ENCODE measurements at places on chromosomes 4 and X.
A peak's percentile ranks its signal among the peaks of the same experiment; 100 is the strongest.

GRCh38 chr4:156493858-156494257 is 477.7 kb downstream of the PDGFC start:
- DNase-seq: no peak

DNA sequence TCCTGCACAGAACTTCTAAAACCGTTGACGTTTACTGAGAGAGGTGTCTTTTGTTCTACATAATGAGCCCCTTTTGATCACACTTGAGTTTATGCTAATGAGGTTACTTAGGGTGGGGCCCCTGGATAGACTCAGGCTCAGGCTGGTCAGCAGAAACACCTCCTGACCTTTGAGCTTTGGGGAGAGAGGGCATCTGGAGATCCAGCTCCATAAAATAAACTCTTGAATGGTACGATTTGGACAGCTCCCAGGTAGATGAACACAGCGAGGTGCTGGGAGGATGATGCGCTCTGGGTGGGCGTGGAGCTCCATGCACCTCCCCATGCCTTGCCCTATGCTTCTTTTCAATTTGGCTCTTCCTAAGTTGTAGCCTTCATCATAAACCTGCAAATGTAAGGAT is 52.0 kb downstream of the ENOPH1 start:
- no peak for DNase-seq

DNA sequence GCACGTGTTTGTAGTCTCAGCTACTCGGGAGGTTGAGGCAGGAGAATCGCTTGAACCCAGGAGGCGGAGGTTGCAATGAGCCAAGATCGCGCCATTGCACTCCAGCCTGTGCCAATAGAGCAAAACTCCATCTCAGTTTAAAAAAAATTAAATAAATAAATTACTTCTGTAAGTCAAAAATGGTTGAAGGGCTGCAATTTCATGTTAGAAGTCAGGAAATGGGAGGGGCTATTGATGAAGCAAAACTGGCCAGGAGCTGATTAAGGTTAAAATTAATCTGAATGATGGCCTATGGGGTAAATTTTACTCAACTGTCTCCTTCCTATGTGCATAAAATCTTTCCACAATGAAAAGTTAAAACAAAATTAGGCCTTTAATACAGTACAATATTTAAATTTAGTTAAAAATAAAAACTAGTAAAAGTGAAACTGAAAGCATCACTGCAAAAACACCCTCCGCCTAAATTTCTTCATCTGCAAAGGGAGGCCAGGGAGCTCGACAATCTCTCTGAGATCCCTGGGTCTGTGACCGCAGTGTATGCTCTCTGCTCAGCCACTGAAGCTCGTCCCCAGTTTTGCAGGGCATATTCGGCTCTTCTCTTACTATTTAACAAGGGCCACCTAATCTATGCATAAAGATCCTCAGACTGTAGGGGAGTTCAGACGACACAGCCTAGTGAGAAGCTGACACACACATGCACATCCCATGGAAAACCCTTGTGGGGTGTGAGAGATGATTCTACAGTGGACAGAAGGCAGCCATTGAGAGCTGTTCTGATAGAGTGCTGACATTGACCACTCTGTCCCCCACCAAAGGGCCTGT is 57.2 kb downstream of the IRF2 start:
- DNase-seq: no peak

DNA sequence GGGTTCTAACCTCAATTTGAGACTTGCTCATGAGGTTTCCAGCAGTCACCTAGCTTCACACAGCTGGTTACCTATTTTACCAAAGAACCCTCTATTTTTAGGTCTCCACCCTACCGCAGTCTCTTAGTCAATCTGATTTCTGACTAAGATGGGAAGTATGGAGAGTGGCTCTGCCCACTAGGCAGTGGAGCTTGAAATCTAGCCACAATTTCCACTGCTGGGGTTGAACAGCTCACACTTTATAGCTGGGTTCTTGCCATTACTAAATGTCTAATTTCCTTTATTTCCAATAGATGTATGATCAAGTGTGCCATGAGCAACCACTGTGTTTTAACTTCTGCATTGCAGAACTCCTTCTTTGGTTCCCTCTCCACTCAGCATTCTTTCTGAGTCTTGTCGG is 43.1 kb downstream of the GASK1B start:
- DNase-seq: no peak

DNA sequence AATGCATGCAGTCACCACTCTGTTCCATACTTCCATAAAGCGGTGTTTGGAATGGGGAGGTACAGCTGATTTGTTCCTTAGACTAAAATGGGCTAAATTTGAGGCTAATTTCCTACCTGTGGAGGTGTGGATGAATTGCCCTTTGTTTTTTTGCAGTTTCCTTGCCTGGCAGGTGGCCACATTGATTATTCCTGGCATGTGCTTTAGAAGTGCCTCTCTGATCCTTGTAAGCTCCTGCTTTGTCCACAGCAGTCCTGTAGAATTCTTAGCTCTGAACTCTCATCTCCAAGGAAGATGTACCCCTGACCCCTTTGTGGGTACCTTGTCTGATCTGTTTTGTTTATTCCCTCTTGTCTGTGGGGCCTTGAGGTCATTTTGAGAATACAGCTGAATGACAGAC is 136.8 kb downstream of the ADGRL3 start:
- DNase-seq: no peak

GRCh38 chrX:76183289-76184049 is 10.6 kb downstream of the PBDC1 start:
- DNase-seq: no peak

DNA sequence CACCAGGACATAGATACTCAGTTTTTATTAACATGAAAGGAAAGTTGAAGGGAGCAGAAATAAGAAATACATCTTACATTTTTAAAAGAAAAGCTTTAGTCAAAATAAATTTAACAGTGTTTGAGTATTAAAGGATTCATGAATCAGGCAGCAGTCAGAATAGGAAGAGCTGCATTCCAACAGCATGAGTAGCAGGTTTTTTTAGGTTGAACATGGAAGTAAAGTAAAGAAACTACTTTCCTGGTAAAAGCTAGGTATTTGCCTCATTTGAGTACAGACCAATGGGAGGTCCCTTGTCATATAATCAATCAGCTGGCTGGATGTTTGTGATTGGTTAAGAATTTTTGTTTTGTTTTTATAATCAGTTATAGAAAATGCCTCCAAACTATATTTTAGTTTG is 645.9 kb upstream of the INTU start:
- no peak for DNase-seq

DNA sequence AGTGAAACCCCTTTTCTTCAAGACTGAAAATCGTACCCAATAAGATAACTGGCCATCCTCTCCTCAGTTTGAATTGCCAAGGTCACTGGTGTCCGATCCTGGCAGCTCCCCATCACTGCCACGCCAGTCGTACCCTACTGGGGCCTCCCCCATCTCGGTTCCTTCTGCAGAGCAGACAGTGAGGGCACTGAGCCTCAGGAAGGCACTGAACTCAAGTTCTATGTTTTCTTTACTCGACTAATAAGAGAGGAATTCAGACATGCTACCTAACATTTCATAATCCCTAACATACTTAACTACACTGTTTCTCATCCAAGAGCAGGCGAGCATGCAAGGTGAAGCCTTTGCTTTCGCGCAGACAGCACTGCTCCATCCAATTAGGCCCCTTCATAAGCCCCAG is 23.4 kb downstream of the ZFYVE28 start:
- no peak for DNase-seq

- no peak for DNase-seq
These were observed 13.3 kb downstream of the TLR3 start for GRCh38 chr4:186082221-186082620.

DNA sequence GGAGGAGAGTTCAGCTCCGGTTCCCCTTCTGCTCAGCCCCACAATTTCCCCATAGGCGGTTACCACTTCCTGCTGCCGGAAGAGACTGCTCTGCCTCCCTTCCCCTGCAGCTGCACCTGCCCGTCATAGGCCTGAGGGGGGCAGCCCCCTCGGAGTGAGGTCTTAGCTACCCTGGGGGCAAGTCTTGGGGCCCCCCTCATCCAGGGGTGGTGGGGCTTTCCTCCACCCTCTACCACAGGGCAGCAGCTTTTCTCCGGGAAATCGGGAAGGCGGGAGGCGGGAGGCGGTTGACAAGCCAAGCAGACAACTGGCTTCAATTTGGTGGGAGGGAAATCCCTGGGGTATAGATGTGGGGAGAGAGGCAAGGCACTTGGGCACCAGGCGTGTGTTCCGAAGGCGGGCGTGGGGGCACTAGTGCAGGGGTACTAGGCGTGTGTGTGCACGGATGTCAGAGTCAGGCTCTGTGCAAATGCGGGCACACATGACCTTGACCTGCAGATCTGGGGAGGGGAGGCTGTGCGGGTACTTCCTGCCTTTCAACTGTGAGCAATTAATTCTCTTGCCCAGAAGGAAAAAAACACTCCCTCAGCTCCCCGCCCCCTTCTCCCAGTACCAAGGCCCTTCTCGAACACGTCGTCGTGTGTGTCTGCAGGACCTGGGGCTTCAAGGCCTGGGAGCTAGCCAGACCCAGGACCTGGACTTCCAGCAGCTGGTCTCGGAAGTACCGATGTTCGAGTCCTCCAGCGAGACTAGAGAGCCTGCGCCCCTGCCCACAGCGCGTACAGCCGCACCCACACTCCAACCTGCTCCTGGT is 1.0 kb upstream of the ARHGAP4 start:
- peak; percentile 34 for DNase-seq

DNA sequence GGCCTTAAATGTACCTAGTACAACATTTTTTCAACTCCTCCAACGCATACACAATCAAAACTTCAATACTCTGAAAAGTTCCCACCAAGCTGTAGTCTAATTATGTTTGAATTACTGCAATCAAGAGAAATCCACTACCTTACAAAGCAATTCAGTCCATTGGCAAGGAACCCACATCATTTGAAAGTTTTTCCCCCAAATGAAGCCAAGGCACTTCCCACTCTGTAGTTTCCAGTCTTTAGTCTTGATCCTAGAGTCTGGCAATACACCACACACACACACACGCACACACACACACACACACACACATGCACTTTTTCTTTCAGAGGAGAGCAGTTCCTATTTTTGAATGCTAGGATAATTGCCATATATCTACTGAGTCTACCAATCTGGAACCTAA is 79.6 kb downstream of the ANTXR2 start:
- DNase-seq: no peak

GRCh38 chrX:116827063-116827462 is 364.3 kb upstream of the CT83 start:
- no peak for DNase-seq

GRCh38 chrX:106608016-106608415 is 3.8 kb upstream of the RADX start:
- DNase-seq: peak; percentile 72

DNA sequence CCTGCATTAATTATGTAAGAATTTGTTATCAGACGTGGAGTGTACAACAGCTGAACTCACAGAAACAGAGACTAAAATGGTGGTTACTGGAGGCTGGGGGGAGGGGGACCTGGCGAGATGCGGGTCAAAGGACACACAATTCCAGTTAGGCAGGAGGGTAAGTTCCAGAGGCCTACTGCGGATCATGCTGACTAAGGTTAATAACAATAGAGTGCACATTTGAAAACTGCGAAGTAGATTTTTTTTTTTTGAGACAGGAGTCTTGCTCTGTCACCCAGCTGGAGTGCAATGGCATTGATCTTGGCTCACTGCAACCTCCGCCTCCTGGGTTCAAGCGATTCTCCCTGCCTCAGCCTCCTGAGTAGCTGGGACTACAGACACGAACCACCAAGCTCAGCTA is 7.6 kb downstream of the AGA start:
- no peak for DNase-seq

DNA sequence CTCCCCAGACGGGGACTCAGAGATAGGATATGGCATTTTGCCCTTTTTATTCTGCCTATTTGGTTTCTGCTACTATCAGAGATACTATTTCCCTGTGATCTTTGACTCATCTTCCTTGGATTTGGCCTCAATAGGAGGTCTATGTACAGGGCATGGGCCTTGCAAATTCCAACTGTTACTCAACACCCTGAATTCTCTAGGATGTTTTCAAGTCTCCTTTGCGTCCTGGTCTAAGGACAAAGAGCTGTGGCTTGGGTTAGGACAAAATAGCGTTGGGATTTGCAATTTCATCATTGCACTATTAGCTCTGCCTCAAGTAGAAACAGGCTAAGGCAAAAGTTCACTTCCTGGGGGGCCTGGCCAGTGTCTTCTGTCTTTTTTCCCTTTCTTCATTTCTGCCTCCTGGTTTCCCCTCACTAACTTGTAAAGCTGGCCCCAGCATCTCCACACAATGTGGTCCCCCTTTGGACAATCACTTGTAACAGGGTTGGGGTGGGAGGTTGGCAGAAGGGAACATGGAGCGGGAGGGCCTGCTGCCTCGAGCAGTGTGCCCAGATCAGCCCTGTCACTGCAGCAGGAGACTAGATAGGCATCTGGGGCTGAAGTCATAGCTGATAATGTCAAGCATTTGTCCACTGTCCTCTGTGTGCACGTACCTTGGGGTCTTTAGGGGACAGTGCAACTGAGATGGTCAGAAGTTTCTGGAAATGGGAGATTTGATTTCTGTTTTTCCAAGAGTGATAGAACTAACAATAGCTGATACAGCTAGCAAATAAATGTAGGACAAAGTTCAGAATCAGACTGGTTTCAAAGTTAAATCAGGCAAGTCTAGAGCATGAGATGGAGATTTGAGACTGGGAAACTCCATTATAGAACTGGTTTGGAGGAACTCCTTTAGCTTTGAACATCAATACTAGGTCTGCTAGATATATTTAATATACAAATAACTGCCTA is 25.8 kb upstream of the STBD1 start:
- DNase-seq: no peak

DNA sequence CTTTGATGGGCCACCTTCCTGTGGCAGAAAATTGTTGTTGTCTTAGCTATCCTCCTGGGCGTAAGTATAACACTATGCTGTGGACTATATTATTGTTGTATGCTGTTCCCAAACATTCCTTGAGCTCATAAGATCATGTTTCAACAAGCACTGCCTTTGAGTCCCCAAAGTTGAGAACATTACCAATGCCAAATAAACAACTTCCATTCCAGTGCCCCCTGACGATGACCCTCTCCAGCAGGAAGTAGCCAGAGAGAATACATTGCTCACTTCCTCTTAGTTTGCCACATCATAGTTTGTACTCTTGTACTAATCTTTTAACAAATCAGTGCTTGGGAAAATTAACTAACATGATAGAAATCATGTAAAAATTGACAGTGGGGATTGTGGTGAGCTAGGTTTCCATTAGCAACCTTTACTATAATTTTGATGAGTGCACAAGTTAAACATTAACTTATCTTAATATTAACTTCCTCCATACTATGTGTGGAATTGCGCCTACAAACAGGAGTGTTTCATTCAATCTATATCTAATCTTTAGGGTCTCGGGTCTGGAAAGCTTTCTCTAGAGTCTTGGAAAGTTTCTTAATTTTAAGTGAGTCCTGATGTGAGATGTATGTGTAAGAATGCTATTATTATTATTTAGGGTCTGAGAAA is 20.3 kb upstream of the DHX15 start:
- DNase-seq: no peak

DNA sequence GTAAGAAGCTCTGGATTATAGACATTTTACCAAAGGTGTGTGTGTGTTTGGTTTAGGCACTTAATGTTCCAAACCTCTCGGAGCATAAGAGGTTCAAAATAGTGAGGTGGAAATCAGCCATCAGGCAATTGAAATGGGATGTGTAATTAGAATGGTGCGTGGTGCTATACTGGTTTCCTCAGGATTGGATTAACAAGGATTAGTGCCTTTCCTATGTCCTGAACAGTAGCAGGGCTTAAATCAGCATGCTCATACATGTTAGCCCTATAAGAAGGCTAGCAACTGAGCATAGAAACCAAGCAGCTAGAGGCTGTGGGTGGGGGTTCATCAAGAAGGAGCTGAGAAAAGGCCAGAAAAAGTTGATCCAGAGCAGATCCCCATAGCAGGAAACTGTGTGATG is 256.8 kb upstream of the CXXC4 start:
- no peak for DNase-seq

Data from NCI-H1092 (cell line).